Stimulated activated CD4-positive, alpha-beta T cell treated with anti-CD3 and anti-CD28 coated beads, Interleukin-2, amount 100 ng/mL, for 24 hours (primary cell): ENCODE measurements at places on chromosomes 5 and 9.

DNA sequence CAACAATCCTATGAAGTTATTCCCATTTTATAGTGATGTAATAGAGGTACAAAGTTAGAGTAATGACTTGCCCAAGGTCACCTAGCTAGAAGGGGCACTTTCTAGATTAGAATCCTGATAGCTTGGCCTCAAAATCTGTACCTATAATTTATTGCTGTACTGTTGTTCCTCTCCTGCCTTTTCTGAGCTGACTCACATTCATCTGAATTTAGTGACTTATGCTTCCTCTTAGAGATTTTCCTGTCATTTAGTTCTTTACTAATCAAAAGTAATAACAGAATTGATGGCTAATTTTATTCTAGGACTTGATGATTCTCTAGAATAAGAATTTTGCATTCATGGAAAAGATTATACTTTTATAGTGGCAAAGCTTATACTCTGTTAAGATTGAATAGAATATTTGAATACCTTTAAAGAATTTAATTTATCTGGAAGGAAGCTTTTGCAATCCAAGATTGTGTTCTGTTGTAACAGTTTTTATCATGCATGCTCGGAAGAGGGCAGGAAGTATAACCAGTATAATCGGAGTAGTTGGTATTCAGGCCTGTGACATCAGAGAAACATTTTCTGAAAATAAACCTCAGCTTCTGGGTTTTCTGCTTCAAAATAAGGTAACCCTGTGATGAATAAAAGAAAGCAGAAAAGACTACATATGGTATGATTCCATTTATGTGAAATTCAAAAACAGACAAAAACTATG is 21.3 kb downstream of the CYSTM1 start:
- DNase-seq, result no peak

- DNase-seq, result no peak
These were observed 54.0 kb upstream of the GRIN3A start for GRCh38 chr9:101792475-101792874.

GRCh38 chr9:121294866-121295661 is 27.1 kb downstream of the GSN start:
- DNase-seq, result no peak

- DNase-seq, result no peak
These were observed 5.0 kb downstream of the RELL2 start for GRCh38 chr5:141641634-141642267.

DNA sequence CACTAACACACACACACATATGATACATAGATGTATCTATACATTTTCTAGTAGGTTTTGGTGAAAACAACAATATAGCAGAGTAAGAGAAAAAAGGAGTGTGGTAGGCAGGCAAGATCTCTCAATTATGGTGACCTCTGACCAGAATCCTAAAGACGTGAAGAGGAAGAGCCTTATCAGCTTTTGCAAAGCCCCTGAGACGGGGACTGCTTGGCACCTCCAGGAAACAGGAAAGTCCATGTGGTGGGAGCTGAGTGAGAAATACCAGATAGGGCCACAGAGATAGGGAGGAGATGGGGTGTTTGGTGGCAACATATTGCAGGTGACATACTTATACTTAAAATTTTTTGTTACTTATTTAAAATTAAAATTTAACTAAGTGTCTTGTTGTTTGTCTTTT is 39.9 kb upstream of the CTXN3 start:
- no peak for DNase-seq

- no peak for DNase-seq
These were observed 19.1 kb upstream of the JADE2 start for GRCh38 chr5:134506054-134507039.

GRCh38 chr5:174187001-174187400 is 141.5 kb downstream of the NSG2 start:
- DNase-seq, result no peak

DNA sequence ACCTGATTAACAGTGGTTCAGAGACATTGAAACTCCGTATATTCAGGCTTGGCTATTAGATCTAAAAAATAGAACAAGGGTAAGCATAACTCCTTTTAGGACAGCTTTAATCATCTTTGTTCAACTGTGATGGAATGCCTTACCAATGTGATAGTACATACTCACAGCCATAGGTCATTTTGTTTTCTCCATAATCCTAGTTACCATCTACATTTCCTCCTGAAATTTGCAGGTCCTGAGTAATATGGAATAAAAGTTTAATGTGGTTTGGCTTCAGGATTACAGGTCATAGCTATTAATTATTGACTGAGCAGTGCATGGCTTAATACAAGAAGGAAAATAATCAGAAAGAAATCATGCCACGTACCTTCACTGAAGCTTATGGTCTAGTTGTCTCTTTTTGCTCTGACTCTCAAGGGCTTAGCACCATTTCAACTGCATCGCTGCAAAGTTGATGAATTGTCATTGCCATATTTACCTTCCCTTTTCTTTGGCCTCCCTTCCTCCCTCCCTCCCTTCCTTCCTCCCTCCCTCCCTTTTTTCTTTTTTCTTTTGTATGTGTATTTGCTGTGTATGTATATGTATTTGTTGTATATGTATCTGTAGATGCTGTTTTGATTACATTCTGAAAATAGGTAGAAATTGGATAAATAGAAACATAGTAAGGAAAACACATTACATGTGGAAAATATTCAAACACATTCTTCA is 250.9 kb upstream of the ZNF608 start:
- DNase-seq, result no peak

GRCh38 chr9:121732886-121733285 is 81.5 kb downstream of the DAB2IP start:
- no peak for DNase-seq

DNA sequence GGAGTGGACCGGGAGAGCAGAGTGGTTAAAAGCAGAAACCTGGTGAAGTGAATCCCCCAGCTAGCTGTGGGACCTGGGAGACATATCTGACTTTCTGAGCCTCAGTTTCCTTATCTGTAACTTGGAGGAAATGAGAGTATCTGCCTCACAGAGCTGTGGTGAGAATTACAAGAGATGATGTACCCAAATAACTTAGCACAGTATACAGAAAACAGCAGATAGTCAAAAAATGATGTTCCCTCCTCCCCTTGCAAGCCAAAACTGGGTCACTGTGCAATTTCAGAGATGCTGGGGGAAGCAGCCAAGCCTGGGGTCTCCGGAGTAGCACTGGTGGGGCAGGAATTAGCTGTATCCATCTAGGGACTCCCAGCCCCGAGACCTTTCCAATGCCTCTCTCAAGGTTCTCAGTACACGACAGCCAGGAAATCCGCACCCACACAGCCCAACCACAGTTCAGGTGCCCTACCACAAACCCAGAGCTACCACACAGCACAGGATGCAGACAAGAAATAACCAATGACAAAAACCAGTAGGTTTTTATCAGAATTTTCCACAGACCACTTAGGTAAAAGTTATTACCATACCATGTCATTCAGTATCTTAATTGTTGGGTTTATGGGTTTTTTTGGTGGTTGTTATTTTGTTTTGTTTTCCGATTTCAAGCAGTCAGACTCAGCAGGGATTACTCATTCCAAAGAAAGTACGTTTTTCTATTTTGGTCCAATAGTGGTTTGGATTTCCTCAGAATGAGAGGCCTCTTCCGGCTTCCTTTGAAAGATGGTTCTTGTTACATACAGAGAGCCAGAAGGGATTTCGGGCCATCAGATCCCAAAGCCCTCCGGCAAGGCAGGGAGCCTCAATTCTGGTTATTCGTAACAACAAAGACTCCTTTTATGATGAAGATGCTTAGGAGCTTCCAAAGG is 4.9 kb upstream of the HRH2 start:
- peak; percentile 81 for DNase-seq

- DNase-seq, result no peak
These were observed 42.6 kb upstream of the SPATA31D4 start for GRCh38 chr9:81885602-81886001.
